ENCODE measurements at places on chromosomes 7 and 10.

DNA sequence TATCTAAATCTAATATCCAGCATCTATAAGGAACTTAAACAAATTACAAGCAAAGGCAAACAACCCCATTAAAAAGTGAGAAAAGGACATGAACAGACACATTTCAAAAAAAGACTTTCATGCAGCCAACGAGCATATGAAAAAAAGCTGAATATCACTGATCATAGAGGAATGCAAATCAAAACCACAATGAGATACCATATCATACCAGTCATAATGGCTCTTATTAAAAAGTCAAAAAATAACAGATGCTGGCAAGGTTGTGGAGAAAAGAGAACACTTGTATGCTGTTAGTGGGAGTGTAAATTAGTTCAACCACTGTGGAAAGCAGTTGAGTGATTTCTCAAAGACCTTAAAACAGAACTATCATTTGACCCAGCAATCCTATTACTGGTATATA is 334.4 kb upstream of the CACNA2D1 start:
- no peak for DNase-seq

- DNase-seq = no peak
Observed at GRCh38 chr10:123858077-123858681, 33.4 kb downstream of the CPXM2 start.

DNA sequence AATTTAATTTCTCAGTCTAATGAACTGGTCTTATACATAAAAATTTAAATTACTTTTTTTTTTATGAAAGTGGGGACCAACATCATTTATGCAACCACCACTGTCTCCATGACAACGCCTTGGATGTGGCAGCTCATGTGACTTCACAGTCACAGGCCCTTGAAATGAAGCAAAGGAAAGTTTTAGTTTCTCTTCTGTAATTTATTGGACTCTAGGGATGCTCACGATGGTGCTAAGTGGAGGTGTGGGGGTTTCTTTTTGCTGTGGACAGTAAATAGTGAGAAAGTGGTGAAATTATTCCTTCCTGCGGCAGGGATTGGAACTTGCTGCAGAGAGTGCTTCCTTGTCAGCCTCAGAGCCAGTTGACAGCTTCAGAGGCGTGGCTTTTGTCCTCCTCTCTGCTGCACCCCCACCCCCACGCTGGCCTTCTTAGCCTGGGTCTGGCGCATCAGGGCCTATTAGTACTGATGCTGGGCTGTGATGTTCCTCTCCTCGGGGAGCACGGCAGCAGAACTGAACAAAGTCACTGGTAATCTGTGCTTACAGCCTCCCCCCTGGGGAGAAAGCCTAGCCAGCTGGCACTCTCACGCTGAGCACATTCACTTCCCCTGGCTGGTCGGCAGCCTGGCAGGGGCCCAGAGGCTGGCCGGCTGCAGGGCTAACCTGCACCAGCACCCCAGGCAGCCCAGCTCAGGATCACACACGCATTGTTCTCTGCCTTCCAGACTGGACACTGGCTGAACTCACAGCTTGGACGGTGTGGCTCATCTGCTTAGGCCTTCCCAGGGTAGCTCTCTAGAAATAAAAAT is 517.5 kb upstream of the GALNT17 start:
- peak; percentile 52 for DNase-seq

DNA sequence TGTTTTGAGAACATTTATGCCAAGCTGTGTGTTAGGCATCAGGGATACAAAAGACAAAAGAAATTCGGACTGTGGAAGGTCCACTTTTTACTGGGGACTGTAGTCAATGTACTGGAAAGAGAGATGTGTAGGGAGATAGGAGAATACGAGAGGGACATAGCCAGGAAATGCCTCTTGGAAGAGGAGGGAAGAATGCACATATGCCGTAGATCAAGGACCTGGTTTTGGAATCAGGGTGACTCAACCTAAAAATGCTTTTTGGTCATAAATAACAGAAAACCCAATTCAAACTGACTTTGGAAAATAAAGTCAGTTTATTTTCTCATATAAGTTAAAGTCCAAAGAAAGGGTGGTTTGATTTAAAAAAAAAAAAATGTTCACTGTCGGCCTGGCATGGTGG is 140.3 kb upstream of the TCF7L2 start:
- DNase-seq = no peak

- DNase-seq = no peak
Observed at GRCh38 chr10:132846631-132847415, 60.9 kb upstream of the NKX6-2 start.

DNA sequence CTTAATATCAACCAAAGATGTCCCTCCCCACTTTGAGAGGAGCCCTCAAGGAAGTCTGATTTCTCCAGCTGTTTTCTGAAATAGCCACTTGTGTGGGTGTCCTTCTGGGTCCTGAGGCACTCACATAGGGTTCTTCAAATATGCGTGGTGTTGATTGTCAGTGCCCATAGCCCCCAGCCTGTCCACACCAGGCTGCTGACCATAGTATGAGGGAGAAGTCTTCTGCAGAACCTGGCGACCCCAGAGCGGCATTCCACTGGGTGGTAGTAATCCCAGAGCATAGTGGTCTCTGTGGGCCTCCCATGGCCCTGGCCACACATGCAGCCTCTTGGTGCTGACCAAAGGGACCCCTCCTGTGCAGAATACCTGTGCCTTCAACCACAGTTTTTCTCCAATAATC is 82.7 kb upstream of the MACROH2A2 start:
- DNase-seq = no peak
